Skeletal muscle cell (primary cell): ENCODE measurements at places on chromosomes 12 and 14.

DNA sequence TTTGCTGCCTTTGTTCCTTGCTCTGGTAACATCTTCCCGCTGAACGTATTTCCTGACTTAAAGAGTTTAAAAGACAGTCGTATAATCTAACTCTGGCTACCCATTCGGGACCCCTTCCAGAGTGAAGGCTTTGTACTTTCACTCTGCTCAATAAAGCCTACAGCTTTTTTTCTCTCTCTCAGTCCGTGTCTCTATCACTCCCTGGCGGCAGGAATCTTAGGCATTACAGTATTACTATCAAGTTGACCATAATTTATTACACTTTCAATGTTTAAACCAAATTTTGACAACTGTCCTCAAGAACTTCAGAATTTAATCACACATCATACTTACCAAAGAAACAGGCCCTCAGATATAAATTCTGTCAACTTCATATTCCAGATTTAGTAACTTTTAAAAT is 967.9 kb downstream of the FSCB start:
- no peak for DNase-seq

GRCh38 chr12:111201495-111202236 is 167.2 kb downstream of the PHETA1 start:
- DNase-seq, result no peak

DNA sequence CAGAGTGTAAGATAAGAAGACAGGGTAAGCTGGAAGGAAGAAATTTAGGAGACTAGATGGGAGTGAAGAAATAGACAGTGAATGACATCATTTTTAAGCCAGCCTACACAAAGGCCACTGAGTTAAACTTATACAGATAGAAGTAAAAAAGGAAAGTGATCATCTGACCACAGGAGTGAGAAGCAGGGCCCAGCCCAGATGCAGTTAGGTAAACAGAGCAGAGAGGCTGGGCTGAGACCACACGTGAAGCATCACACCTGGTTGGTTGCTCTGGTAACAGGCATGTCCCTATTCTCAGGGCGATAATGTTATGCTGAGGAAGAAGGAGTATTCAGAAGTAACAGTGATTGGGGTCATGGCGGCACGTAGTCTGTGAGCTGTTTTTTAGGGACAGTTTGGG is 1079.4 kb downstream of the AACS start:
- DNase-seq, result no peak

GRCh38 chr14:24094841-24095270 is 745 bp downstream of the PCK2 start:
- DNase-seq, result no peak

GRCh38 chr14:97687944-97688630 is 890.9 kb downstream of the VRK1 start:
- DNase-seq, result no peak

DNA sequence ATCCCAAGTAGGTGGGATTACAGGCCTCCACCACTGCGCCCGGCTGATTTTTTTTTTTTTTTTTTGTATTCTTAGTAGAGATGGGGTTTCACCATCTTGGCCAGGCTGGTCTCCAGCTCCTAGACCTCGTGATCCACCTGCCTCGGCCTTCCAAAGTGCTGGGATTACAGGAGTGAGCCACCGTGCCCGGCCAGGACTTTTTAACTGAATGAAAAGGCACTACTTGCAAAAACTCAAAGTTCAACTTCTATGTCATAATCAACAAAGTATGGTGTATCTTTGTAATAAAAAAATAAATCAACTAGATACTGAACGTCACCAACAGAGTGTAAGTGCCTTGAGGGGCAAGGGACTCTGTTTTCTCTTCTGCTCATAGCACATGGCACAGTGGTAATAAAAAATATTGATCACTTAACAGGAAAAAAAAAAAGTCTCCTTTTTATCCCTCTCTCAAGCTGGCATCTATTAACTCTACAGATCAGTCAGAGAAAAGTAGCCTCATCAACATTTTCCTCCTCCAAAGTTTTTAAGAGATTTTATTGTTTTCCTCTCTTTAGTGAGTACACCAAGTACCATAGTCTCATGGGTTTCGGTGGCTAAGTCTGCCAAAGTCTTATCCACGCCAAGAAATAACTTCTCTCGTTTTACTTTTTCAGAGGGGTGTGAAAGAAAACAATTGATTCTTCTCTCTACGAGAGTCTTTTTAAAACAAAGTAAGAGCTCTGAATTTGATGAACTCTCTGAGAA is 10.6 kb upstream of the FOXN3 start:
- no peak for DNase-seq

DNA sequence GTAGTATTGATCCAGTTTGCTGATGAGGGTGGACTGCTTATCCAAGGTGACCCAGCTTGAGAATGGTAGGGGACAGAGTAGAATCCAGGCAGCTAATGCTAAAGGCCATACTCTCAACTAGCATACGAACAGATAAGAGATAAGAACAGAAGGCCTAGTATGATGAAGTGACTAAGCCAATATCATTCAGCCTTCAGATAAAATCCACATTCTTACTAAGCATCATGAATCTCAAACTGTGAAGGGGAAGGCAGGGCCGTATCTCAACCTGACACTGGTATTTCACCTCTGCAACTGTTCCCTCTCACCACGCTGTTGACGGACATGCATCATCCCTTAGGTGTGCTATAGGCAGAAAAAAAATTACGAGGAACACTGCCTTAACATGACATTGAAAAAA is 8.1 kb upstream of the CKAP4 start:
- no peak for DNase-seq

- no peak for DNase-seq
Observed at GRCh38 chr14:92558319-92558718, 44.7 kb downstream of the RIN3 start.

DNA sequence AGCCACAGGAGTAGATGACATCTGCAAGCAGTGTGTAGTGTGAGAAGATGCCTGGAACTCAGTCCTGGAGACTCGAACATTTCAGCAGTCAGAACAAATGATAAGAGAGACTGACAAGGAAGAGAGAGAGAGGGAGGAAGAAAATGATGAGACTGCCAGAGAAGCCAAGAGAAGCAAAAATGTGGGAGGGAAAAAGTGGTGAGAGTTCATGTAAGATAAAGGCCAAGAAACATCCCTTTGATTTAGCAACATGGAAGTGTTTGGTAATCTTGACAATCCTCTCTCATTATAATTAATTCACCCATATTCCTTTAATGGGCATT is 42.6 kb downstream of the LIMA1 start:
- no peak for DNase-seq

GRCh38 chr14:95490138-95490509 is 26.3 kb downstream of the SYNE3 start:
- no peak for DNase-seq

DNA sequence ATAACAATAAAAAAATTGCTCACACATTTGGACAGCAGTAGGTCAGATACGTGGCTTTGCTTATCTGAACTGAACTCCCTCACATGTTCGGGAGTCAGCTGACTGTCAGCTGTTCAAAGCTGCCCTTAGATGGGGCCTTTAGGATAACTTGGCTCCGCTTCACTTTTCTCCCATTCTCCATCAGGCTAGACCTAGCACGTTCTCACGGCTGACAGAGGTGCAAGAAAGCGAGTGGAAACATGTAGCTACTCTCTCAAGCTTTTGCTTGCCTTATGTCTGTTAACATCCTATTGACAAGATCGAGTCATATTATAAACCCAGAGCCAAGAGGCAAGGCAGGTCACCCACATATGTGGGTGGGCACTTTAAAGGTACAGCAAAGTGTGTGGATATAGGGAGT is 112.0 kb upstream of the PDZRN4 start:
- no peak for DNase-seq

DNA sequence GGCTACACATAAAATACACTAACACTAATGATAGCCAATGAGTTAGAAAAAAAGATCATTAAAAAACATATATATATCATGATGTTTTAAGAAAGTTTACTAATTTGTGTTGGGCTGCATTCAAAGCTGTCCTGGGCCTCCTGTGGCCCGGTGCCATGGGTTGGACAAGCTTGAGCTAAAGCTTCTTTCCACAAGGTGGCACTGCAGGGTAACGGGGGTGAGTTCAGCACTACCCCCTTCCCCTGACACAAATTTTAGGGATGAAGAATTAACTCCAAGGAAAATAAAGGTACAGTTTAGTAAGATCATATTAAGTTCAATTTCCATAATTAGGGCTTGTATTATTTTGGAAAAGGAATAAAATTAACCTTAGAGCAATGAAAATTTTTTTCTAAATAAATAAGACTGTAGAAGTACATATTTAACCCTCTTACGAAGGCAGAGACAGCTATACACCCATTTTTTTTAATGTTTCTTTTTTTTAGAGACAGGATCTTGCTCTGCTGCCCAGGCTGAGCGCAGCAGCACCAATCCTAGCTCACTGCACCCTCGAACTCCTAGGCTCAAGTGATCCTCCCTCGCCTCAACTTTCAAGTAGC is 38.9 kb downstream of the PPP1R13B start:
- DNase-seq, result no peak

DNA sequence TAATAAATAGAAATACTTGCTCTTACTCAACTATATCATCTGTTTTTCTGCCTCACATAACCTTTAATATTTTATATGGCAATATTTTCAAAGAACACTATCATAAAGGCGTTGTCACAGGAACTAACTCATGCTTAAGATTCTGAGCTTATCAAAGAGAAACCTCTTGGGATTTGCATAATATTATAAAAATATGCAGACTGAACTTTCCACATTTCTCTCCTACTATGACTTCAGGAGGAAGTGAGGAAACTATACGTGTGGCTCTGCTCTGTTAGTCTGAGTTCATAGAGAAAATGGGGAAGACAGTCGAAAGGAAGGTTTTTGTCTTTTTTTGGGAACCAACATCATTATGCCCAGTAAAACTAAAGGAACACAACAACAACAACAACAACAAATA is 124.7 kb downstream of the GARIN6 start:
- DNase-seq, result no peak

- no peak for DNase-seq
Observed at GRCh38 chr14:94361682-94362081, 26.7 kb downstream of the SERPINA1 start.

DNA sequence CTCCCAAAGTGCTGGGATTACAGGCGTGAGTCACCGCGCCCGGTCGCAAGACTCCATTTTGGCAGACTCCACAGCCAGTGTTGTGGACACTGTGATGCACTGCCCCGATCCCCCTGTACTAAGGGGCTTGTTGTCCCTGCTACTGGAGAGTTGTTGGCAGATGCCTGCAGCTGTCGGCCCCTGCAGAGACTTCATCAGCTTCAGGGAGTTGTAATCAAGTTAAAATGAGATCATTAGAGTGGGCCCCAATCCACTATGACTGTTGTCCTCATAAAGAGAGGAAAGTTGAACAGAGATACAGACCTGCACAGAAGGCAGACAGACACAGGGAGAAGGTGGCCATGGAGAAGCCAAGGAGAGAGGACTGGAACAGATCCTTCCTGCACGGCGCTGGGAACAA is 23.7 kb upstream of the TUBA1A start:
- DNase-seq, result no peak

- DNase-seq, result no peak
Observed at GRCh38 chr12:84785281-84785680, 127.3 kb downstream of the SLC6A15 start.

- DNase-seq, result peak; percentile 57
Observed at GRCh38 chr12:98352218-98352811, 163.1 kb upstream of the TMPO start.

- DNase-seq, result peak; percentile 97
Observed at GRCh38 chr14:58731465-58732293, 93.9 kb downstream of the DACT1 start.

GRCh38 chr12:47216150-47216677 is 136.5 kb upstream of the AMIGO2 start:
- DNase-seq, result no peak

GRCh38 chr14:79295385-79295784 is 915.9 kb downstream of the DIO2 start:
- DNase-seq, result no peak

DNA sequence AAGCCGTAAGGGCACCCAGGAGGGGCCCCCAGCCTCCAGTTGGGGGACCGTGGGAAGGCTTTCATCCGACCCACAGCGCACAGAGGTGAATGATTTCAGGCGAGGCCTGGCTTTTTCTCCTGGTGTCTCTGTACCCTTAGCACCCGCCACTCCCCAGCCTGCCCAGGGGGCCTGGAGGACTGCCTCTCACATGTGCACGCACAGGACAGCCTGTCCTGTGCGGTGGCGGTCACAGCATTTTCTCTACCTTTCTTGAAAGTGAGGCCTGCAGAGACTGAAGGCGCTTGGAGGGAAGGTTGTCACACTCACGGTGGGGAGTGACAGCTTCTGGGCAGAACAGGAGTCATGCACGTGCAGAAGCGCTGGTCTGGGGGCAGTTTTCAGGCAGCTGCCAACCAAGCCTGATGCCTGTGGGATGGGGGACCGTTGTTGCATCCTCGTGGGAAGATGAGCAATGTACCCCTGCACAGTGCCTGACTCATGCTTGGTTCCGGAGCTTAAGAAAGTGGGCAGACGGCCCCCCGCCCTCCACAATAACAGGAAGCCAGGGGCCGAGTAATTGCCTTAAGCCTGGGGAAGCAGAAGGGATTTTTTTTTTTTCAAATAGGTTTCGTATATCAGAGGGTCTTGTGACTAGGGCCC is 148.1 kb downstream of the TSPAN9 start:
- DNase-seq, result peak; percentile 78

DNA sequence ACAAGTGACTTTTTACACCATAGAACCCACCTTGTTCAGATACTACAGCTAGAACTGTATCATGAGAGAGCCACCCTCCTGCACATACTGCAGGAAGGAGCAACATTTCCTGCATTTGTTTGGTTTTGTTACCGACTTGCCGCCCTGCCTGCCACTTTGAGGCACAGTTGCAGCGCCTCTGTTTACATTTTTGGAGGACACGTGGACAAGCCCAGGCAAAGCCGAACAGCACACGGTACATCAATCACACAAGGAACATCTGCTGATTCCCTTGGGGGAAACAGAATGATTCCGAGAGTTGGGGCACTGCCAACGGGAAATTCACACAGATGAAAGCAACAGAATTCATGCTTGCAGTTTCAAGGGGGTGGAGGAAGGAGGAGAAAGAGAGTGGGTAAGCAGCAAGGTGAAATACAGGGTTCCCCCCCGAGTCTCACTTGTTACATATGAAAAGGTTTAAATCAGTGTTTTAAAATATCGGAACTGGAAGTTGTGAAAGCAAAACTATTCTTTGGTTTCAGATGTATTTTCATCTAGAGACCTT is 110.7 kb downstream of the BTG1 start:
- peak; percentile 94 for DNase-seq

DNA sequence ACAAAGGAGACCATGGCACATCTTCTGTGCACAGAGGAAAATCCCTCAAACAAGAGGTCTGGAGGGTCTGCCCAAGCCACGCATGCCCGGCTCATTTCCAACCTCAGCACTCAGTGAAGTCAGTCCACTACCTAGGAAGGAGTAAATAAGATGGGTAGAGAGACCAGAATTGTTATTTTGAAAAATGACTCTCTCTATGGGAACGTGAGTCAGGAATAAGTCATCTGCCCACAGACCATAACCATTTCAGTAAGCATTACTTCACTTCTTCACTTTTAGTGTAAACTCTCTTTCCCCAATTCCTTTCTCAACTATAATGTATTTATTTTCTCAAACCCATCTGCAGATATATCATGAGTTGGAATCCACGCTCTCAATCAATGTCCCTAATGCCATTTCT is 1039.9 kb upstream of the USP15 start:
- DNase-seq, result no peak
